ENCODE measurements at places on chromosomes 13 and 19.

GRCh38 chr13:27044837-27045570, 126.6 kb downstream of the USP12 start:
- DNase-seq: no peak

DNA sequence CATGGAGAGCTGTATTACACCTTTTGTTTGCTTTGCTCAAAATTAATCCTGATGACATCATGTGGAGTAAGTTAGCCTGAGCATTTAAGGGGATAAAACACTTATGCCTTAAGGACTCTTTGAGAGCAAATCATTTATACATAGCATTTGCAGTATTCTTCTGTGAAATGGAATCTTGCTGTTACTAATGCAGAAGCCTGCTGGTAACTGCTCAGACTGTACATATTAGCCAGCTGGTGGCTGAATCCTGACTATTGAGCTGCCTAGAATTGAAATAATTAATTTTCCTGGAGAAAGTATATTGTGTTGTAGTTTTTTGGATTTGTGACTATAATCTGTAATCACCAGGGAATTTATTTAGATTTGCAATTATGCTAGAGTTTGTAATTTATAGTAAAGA, 363.2 kb downstream of the GPC6 start:
- DNase-seq: no peak

- no peak for DNase-seq
Measured at GRCh38 chr13:38417727-38418126, 68.1 kb downstream of the UFM1 start.

- no peak for DNase-seq
Measured at GRCh38 chr13:81058211-81058915, 717.4 kb upstream of the SPRY2 start.

DNA sequence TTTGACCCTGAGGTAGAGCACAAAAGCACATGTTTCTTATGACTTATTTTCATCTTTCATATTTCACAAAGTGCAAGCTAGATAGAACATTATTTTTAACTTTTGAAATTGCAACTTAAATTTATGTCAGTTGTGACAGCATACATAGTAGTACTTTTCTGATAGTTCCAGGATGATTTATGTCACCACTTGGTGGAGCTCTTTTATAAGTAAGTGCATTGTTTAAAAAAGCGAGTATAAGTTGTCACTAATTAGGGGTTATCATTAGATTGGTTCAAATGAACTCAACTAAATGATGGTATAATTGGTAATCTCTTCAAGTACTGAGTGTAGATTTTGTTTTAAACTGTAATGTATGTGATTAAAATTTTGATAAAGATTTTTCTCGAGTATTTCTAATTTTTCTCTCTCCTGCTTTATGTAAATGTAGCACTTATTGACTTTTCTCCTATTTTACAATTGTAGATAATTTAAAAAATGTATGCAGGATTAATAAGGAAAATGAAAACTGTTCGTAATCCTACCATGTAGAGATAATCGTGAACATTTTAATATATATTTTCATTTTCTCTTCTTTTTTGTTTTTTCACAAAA, 31.1 kb downstream of the RB1 start:
- DNase-seq: no peak

Measured in stimulated activated CD4-positive, alpha-beta T cell treated with anti-CD3 and anti-CD28 coated beads, TNF-alpha, amount 100 ng/mL, for 4 hours (primary cell).